ENCODE measurements at places on chromosomes 13 and 19.
A peak's percentile ranks its signal among the peaks of the same experiment; 100 is the strongest.

- DNase-seq: no peak
These were observed 136.6 kb downstream of the GPC5 start for GRCh38 chr13:91534996-91535395.

DNA sequence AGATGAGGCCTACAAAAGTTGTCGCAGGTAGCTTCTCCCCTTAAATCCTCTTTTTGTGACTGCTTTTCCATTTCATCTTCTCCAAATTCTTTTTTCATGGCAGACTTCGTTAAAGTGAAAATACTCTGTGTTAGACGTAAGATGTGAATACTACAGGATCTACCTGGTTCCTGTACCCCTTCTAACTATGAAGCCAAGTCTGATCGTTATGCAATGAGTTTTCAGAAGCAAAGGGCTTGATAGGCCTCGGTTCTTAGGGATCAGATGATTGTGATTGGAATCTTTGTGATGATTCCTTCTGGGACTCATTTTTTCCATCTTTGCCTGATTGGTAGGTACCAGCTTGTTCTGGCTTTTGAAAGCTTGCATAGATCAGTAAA, 86.9 kb downstream of the PCCA start:
- no peak for DNase-seq

DNA sequence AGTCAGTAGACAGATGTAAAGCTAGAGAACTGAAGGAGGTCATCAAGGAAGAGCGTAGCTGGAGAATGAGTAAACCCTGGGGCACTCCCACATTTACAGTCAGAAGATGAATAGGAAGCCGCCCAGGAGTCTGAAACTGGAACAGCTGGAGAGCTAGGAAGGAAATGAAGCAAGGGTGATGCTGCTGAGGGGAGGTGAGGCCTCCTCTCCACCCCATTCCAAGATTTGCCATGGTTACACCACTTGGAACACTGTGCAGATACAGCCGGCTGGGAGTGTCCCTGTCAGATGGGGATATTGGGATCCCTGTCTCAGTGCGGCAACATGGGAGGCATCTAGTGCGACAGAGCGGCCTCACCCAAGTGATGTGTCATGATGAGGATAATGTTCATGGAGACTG, 51.8 kb upstream of the GPI start:
- DNase-seq: no peak

DNA sequence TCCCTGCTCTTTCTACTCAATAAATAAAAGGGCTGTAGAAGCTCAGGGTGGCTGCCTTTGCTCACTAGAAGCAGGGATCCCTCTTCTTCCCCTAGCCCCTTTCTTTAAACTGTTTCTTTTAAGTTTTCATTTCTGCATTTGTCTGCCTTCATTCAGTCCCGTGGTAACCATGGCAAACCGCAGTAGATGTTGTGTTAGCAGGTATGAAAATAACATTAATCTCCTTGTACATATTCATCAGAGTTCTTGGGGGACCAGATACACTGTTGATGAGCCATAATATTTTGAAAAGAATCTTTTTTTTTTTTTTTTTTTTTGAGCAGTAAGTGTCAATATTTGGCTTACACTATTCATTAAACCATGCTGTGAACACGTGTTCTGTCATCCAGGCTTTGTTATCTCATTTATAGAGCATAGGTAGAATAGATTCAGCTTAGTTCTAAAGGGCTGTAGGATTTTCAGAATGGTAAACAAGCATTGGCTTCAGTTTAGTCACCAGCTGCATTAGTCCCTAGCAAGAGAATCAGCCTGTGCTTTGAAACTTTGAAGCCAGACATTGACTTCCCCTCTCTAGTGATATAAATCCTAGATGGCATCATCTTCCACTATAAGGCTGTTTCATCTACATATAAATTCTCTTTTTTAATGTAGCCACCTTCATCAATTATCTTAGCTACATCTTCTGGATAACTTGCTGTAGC, 59.4 kb upstream of the SPRY2 start:
- no peak for DNase-seq

DNA sequence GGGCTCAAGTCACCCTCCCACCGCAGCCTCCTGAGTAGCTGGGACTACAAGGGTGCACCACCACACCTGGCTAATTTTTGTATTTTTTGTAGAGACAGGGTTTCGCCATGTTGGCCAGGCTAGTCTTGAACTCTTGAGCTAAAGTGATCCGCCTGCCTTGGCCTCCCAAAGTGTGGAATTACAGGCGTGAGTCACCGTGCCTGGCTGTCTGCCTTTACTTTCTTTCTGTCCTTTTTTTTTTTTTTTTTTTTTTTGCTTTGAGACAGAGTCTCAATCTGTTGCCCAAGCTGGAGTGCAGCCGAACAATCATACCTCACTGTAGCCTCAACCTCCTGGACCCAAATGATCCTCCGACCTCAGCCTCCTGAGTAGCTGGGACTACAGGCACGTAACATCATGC, 25.0 kb upstream of the OR1M1 start:
- no peak for DNase-seq

DNA sequence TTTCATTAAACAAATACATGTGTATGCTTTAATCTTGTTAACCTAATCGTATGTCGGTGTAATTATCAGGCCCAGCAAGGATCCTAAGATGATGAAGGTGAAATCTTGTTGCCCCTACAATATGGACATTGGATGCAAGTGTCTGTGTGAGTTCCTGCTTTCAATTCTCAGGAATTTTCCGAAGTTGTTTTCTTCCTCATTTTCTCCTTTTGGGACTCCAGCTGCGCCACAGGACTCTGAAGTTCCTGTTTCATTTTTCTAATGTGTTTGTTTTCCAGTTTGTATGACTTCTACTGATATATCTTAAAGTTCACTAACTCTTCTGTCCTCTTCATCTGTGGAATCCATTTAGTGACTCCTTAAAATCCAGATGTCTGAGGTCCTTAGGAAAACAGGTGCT, 11.9 kb upstream of the OR7D2 start:
- DNase-seq: no peak

DNA sequence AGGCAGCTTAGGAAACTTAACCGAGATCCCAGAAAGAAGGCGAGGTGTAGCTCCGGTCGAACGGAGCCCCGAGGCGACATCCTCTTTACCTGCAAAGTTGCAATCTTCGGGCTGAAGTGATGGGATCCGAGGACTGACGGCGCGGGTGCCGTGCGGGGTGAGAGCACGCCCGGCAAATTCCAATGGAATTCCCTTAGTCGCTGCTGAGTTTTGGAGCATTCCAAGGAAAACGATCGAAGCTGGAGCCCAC, 141 bp downstream of the TRPC4 start:
- no peak for DNase-seq

DNA sequence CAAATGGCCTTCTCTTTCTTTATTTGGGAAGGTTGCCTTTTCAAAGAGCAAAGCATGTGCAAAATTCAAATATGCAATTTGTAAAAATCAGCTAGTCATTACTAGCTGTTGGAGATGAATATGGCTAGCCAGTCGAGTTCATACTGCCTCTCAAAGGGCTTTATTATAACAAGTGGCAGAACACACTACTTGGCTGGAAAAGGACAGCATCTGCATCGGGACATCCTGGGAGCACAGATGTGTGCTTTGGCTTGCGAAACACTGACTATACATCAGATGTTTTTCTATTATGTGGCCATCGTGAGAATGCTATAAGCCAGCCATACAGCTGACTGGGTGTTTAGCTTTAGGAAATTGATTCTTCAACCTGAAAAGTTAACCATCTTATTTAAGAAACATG, 424.2 kb downstream of the KCTD12 start:
- DNase-seq: no peak

GRCh38 chr13:95870421-95870820, 182.8 kb downstream of the UGGT2 start:
- DNase-seq: no peak

DNA sequence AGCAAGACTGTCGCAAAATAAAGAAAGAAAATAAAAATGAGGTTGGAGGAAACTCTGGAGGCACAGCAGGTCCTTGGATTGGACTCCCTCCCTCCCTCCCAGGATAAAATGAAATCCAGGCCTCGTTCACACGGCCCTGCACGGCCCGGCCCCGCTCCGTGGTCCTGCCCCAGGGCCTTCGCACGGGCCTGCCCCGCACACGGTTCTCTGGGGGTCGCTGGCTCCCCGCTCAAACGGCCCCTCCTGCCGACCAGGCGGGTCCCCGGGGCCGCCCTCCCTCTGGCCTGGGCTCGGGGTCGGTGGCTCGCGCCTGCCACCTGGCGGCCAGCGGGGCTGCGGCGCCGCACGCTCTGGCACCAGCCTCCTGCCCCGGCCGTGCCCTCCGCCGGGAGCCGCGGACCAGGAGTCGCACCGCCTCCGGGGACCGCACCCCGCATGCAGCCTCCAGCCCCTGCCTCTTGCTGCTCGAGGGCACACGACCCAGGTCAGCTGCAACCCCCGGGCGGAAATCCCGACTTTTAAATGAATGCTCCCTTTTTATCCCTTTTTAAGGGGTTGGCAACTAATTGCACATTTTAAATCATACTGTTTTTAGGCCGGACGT, 1.5 kb upstream of the WDR18 start:
- DNase-seq: peak; percentile 81

GRCh38 chr19:17414097-17414496, 5.8 kb upstream of the MVB12A start:
- DNase-seq: no peak

DNA sequence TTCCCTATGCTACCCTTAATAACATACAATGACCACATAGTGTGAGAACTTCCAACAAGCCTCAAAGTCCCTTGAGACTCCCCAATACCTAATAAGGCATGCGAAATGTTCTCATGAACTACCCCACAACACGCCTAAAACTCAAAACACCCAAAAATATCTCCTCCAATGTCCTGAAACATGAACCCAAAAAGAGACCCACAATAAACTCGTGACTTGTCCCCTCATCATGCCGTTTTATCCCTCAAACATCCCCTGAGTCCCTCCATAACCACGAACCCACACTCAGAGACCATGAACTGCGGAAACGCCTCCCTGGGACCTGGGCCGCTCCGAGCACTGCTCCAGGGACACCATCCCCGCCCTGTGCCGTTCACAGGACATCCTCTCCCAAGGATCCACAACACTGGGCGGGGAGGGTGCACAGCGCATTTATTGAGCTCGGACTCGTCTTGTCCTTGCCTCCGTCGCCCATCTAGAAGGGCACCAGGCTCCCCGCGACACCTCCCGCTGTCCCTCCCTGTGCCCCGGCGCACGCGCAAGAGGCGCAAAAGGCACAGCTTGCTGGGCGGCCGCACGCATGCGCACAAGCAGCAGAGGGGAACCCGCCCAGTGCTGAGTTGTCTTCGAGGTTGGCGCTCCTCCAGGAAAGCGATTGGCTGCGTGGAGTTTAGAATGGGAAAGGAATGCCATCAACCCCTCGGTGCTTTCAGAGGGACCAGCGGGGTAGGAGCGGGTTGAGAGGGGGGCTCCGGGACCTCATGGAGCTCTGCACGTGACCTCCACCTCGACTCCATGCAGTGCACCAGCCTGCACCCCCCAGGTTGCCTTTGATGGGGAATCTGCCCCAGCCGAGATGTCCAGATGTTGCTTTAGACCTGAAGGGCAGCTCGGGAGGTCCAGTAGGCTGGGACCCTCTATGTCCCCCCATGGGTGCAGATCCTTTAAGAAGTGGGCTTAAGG, 8.8 kb downstream of the FXYD3 start:
- peak; percentile 87 for DNase-seq

GRCh38 chr13:40102854-40103253, 447.4 kb downstream of the COG6 start:
- peak; percentile 82 for DNase-seq

DNA sequence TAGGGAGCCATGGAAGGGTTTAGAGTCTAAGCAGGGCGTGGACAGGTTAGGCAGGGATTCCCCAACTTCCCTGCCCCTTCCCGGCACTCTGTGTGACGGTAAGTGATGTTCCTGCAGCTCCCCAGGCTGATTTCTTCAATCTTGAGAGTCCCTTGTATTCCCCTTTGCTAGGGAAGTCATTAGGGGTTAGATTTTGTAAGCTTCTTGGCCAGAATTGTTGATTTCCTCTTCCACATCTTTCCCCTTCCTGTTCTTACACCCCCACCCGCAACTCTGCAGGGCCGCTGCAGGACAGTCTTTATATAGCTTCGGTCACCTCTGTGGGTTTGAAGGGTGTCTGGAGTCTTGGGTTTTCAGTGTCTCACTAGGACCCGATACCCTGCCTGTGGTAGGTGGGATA, 10.6 kb upstream of the ADGRE1 start:
- no peak for DNase-seq

GRCh38 chr13:92767468-92767867, 459.1 kb upstream of the GPC6 start:
- no peak for DNase-seq

DNA sequence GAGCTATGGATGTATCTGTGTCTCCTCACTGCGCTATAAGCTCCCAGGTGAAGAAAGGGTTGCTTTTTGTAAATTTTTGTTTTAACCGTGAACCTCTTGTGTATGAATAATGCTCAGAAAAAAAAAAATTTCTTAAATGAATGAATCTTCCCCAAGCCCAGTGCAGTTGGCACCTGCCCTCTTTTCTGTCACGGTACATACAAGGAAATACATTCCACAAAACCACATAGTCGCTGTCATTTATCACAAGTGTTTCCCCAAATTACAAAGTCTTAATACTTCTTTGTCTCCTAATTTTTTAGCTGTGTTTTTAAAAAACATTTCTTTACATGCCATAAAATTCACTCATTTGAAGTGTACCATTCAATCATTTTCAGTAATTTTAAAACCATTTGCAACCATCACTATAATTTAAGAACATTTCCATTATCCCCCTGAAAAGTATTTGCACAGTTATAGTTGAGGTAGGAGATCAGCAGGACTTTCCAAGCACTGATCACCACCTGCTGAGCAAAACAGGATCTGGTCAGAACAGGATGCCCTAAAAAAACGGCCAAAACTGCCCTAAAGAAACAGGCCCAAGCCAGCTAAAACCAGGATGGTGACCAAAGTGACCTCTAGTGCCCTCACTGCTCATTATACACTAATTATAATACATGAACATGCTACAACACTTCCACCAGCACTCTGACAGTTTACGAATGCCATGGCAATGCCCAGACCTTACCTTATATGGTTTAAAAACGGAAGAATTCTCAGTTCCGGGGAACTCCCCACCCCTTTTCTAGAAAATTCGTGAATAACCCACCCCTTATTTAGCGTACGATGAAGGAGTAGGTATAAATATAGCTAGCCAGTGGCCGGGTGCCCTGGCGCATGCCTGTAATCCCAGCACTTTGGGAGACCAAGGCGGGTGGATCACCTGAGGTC, 1.3 kb upstream of the TEX30 start:
- DNase-seq: no peak

DNA sequence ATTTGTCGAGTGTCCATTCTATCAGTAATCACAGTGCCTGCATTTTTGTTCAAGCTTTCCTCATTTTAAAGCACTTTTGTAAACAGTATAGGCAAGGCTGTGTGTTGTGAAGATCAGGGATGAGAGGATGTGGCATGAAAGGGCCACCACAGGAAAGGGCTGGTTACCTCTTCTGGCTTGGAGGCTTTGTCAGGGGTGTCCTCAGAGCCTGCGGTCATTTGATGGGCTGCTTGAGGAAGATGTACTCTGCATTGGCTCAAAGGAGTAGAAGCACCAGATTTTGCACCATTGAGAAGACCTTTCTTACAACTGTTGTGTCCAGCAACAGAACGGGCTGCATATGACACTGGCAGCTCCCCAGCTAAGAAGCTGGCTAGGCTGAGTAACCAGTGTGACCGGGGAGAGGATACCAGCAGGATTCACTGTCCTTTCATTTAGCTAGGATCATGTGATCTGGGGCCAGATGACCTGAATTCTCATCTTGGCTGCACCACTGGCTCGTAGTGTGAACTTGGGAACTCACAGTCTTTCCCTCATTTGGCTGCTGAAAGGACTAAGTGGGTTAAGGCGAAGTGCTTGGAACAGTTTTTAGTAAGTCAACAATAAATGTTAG, 380.2 kb downstream of the FGF9 start:
- no peak for DNase-seq

- DNase-seq: no peak
These were observed 476.4 kb upstream of the SLC10A2 start for GRCh38 chr13:103542648-103543047.

- DNase-seq: no peak
These were observed 11.9 kb downstream of the GADD45B start for GRCh38 chr19:2487842-2488241.
